ENCODE measurements at places on chromosomes 1 and 21.

DNA sequence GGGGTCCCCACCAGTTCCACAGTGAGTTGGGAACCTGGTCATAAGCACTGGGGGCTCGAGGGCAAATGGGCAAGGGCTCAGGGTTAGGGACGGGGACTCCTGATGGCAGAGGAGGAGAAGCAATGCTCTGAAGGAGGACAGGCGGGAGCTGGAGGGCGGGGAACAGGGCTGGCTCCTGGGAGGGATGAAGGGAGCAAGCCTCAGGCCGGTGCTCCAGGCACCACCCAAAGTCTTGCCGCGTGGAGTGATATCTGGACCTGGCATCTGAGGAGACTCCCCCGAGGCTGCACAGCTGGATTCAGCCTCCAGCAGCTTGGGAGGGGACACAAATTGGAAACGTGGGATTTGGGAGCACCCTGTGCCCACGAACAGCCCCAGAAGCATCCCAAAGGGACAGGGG is 11.0 kb downstream of the MEGF6 start:
- DNase-seq: no peak

- no peak for DNase-seq
Observed at GRCh38 chr1:210696709-210697108, 368.0 kb downstream of the HHAT start.

DNA sequence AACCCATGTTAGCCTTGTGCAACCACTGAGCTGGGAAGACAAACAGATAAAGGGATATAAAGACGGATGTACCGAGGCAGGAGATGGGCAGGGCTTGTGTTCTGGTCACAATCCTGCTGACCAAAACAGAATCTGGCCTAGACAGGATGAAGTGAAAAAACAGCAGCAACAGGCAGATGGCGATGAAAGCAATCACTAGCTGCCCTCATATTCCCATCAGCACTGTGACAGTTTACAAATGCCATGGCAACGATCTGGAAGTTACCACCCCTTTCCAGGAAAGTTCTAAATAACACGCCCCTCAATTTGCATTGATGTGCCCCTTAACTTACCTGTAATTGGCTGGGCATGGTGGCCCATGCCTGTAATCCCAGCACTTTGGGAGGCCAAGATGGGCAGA is 40.6 kb upstream of the CD46 start:
- no peak for DNase-seq

GRCh38 chr1:160282807-160283206 is 2.1 kb downstream of the PEX19 start:
- DNase-seq: no peak

GRCh38 chr1:165828103-165828668 is 772 bp downstream of the UCK2 start:
- peak; percentile 16 for DNase-seq

GRCh38 chr1:179941454-179941853 is 13.2 kb upstream of the CEP350 start:
- DNase-seq: no peak

DNA sequence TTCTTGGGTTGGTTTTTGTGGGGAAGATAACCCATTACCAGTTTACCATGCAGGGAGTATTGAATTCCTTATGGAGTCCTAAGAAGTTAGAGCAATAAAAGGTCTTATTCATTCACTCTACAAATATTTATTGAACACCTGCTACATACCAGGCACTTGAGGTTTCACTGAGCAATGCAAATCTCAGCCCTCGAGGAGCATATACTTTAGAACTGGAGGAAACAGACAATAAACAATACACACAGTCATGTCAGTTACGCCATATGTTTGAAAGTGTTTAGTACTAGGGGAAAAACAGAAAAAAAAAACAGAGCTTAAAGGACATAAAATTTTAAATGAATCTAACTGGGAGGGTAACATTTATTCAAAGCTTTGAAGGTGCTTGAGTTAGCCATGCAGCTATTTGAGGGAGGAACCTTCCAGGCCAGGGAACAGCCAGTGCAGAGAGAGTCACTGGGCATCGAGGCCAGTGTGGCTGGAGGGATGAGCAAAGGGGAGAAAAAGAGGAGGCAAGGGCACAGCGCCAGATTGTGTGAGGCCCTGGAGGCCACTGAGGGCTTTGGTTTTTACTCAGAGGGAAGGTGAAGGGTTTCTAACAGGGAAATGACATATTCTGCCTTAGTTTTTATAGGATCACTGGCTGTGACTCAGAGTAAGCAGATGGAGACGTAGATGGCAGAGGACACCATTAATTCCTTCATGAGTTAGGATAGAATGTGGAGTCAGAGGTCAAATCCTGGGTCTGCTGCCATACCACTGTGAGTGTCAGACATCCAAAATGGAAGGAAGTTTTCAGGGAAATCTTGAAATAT is 32.7 kb downstream of the C1orf21 start:
- DNase-seq: no peak

DNA sequence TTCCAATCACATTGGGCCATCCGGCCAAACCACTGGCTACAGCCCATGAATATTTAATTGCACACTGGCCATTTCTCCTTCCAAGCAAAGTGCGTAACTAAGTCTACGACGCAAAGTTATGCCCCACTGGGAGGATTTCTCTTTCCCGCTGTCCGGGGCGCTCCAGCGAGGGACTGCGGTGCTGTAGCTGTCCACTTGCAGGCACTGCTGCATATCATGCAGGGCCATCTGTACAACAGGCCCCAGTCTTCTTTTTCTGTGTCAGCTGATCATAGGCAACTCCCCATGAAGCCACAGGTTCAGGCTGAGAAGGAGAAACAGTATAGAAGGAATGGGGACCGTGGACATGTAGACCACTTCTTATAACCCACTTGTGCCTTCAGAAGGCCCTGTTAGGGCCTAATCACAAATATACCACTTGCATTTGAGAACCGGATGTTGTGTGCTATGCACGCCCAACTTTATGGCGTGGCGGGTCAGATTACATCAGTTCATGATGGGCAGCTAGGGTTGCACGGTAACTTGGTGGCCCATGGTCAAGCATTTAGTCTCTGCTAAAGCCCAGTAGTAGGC is 58.0 kb downstream of the ADSS2 start:
- DNase-seq: no peak

DNA sequence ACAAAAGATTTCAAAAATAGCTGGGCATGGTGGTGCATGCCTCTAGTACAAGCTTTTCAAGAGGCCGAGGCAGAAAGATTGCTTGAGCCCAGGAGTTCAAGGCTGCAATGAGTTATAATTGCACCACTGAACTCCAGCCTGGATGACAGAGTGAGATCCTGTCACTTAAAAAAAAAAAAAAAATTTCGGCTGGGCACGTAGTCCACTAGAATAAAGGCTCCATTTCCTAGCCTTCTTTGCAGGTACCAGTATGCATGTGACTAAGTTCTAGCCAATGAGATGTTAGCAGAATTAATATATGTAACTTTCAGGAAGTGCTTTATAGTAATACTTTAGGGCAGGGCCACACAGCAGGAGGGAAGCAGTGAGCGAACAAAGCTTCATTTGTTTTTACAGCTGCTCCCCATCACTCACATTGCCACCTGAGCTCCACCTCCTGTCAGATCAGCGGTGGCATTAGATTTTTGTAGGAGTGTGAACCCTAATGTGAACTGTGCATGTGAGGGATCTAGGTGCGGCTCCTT is 28.8 kb upstream of the SYDE2 start:
- no peak for DNase-seq

- DNase-seq: no peak
Observed at GRCh38 chr21:24275616-24276015, 1331.7 kb downstream of the MRPL39 start.

- no peak for DNase-seq
Observed at GRCh38 chr21:44726826-44727225, 15.5 kb upstream of the TSPEAR start.

GRCh38 chr1:2789164-2789985 is 12.1 kb downstream of the TTC34 start:
- no peak for DNase-seq

- DNase-seq: no peak
Observed at GRCh38 chr1:193625255-193625654, 438.8 kb upstream of the B3GALT2 start.

DNA sequence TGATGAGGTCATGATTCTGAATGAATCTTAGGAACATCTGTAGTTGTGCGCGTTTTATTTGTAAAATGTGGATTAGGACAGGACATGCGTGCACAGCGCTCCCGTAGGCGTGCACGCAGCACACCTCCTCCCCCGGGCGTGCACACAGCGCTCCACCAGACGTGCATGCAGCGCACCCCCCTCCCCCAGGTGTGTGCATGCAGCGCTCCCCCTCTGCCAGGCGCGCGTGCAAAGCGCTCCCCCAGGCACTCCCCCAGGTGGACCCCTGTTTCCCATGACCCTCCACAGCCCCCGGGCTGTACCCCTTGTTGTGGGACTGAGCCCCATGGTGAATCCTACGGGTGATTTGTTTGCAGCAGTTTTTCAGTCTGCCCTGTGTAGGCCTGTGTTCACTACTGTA is 61.6 kb downstream of the S100B start:
- no peak for DNase-seq

- DNase-seq: peak; percentile 35
Observed at GRCh38 chr1:45205910-45206721, at the start of gene ZSWIM5. Gene ZSWIM5 (minus strand): TSS chr1:45206605. CDS start chr1:45206350, 255 bp downstream.

GRCh38 chr1:81149649-81150325 is 650.9 kb upstream of the ADGRL2 start:
- DNase-seq: no peak

- DNase-seq: no peak
Observed at GRCh38 chr21:43012596-43012995, 38.2 kb downstream of the PKNOX1 start.

GRCh38 chr1:36137226-36137625 is 12.1 kb downstream of the TRAPPC3 start:
- DNase-seq: no peak

DNA sequence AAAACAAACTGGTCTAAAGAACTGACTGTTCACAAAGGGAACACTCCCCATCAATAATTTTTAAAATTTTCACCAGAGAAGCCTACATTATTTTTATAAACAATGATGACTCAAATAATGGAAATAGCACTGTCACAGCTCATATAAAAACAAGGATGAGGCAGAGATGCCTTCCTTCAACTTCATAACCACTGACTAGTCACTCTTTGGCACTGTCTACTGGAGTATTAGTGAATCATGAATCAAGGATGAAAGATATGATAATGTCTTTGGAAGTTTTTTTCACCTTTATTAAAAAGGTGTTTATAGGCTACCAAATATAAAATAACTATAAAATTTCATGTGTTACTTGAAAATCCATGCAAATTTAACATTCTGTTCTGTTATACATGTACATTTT is 316.9 kb downstream of the VAV3 start:
- DNase-seq: no peak

GRCh38 chr1:168146626-168147025 is 9.9 kb upstream of the GPR161 start:
- no peak for DNase-seq

- DNase-seq: no peak
Observed at GRCh38 chr21:38816400-38816977, 10.8 kb downstream of the ETS2 start.

- no peak for DNase-seq
Observed at GRCh38 chr1:114344656-114345055, 166.3 kb downstream of the TRIM33 start.

DNA sequence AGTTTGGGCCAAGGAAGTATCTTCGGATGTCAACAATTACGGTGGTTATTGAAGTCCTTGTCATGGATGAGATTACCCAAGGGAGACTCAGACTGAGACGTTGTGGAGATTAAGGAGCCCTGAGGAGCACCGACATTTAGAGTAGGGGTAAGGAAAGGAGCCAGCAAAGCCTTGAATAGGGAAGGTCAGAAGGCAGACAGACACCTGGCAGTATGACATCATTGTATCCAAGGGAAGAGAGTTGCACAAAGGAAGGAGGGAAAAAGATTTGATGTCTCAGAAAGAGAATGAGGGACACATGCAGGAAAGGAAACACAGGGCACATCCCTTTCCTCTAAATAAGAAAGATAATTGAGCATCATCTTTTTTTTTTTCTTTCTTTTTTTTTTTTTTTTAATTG is 11.7 kb downstream of the LAMC2 start:
- no peak for DNase-seq

DNA sequence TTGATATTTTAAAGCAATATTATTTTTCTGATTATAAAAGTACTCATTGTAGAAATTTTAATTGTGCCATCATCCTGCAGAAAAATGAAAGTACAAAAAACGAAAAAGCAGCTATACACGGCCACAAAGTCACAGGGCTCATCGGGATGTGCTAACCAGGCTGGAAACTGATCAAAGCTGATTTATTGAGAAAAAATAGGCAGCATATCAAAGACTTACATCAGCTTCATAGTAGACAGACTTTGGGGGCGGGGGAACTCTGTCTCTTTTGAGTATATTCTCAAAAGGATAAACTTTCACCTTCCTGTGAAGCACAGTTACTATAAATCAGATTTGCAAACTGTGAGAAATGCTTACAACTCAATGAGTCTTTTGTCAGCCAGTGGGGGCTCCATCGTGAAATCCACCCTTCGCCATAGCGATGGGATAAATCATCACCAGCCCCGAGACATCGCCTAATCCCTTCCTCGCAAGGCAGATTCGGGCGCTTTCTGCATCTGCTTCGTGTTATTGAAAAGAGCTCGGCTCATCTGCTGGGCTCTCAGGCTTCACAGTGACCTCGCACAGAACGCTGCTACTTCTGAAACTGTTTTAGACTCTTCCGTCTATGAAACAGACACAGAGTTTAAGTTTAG is 69.2 kb upstream of the ERG start:
- DNase-seq: no peak

DNA sequence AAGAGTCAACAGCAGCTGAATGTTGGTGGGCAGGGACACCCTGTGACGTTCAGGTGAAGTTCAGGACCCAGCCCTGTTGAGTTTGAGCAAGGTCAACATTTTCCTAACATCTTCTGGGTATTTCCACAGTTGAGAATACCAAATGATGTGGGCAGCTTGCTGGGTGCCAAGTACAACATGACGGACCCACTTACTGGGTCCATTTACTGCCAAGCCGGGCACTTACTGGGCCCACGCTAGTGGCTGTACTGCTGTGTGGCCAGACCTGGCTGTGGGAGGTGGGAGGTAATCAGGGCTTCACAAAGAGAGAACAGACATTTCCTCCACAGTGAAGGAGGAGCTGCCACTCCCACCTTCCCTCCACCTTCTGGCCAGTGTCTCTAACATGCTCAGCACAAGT is 99.2 kb downstream of the PSMG1 start:
- no peak for DNase-seq

GRCh38 chr1:39566441-39567137 is 10.0 kb downstream of the PABPC4 start:
- no peak for DNase-seq

DNA sequence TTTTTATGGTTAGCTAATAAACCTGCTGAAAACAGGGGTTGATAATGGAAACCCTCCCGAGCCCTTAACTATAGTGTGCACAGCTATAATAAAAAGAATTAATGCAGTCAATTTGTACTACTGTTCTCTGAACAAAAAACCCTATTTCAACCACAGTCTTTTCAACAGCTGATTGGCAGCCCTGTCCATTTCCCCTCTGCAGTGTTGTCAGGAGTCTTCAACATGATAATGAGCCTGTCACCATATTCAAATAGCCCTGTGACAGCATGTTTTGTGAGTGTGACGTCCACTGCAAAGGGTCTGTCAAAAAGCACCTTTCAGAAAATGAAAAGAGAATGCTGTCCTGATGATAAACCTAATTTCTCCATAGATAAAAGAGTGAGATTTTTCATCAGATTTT is 92.7 kb downstream of the ESRRG start:
- DNase-seq: no peak

GRCh38 chr1:9008236-9008635 is 18.0 kb downstream of the SLC2A7 start:
- no peak for DNase-seq

GRCh38 chr1:53063744-53064515 is 1.9 kb downstream of the PODN start:
- no peak for DNase-seq

GRCh38 chr21:42818328-42818749 is 61.0 kb downstream of the WDR4 start:
- no peak for DNase-seq

All from stimulated activated CD8-positive, alpha-beta memory T cell treated with anti-CD3 and anti-CD28 coated beads, Interleukin-4, amount 100 ng/mL, for 4 hours (primary cell).